Hematopoietic multipotent progenitor cell (in vitro differentiated cells): ENCODE measurements at places on chromosomes 5 and 9.

- no peak for DNase-seq
Measured at GRCh38 chr5:21209409-21209808, 1221.4 kb upstream of the CDH18 start.

- no peak for DNase-seq
Measured at GRCh38 chr5:491119-491855, 33.0 kb downstream of the SLC9A3 start.

- no peak for DNase-seq
Measured at GRCh38 chr5:146527785-146528184, 11.8 kb upstream of the GPR151 start.

DNA sequence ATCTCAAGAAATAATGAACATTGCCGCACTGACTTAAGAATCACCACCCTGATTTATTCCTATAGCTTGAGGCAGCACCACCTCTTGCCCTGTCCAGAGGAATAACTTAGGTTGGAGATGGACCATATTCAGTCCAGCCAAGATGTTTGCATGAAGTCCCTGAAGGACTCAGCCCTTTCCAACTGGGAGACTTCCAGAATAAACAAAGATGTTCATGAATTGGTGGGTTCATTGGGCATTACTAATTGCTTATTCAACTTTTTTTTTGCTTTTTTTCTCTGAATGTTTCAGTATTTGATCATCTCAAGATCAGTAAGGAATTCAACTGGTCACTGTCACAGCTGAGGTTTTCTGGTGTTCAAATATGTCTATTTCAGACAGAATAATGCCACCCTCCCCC is 470.6 kb downstream of the CCDC171 start:
- no peak for DNase-seq

DNA sequence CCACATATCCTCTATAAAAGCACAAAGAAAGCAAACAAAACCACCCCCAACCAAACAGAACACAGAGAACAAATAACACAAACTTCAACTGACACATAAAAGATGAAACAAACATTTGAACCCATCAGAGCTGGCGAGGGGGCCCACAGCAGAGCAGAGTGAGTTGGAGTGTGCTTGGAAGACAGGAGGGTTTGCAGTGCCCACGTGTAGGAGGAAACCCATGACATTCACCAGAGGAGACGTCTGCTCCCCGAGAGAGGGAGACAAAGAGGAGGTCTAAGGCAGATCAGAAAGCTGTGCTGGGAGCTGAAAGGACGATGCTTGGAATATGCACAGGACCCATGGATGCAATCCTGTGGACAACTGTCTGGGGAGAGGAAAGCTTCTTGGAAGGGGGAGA is 27.0 kb downstream of the MRPL36 start:
- DNase-seq, result no peak
